Stimulated activated CD4-positive, alpha-beta T cell treated with anti-CD3 and anti-CD28 coated beads, Interleukin-15, amount 100 ng/mL, for 1 hour (primary cell): ENCODE measurements at places on chromosomes 3 and 15.

- DNase-seq = no peak
Measured at GRCh38 chr3:3984053-3984452, 184.8 kb downstream of the LRRN1 start.

GRCh38 chr3:127140501-127141460 is 52.1 kb upstream of the PRR23E start:
- no peak for DNase-seq

- no peak for DNase-seq
Measured at GRCh38 chr3:126867863-126868200, 115.1 kb upstream of the PLXNA1 start.

DNA sequence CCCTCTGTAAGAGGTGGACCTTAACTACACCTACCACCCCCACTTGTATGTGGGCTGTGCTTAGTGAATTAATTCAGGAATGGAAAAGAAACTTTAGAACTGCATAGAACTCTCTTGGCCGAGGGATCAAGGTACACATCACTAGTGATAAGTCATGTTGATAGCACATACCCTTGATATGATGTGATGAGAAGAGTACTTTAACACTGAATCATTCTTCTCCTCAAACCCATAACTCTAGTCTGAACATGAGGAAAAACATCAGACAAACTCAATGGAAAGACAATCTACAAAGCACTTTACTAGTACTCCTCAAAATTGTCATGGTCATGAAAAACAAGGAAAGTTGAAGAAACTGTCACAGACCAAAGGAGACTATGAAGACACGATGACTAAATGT is 87.6 kb downstream of the P2RY1 start:
- DNase-seq = no peak

GRCh38 chr3:12501360-12502020 is 17.2 kb downstream of the TSEN2 start:
- no peak for DNase-seq

DNA sequence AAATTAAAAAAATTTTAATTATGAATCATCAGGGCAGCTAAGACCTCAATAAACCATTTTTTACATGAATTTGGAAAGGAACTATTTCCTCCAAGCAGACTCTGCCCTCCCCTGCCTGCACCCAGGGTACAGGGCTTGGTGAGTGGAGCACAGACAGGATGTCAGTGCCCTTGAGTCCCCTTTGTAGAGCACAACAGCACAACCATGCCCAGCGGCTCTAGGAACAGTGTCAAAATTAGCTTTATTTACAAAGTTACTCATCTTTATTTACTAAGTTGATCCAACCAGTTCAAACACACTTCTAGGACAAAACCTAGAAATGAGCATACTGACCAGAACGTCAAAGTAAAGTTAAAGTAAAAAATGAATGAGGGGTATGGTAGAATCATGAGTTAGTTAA is 90.6 kb upstream of the TSC22D2 start:
- DNase-seq = no peak

GRCh38 chr3:54045061-54045815 is 77.1 kb upstream of the CACNA2D3 start:
- no peak for DNase-seq

- no peak for DNase-seq
Measured at GRCh38 chr3:175913286-175913685, 1054.2 kb downstream of the NAALADL2 start.

DNA sequence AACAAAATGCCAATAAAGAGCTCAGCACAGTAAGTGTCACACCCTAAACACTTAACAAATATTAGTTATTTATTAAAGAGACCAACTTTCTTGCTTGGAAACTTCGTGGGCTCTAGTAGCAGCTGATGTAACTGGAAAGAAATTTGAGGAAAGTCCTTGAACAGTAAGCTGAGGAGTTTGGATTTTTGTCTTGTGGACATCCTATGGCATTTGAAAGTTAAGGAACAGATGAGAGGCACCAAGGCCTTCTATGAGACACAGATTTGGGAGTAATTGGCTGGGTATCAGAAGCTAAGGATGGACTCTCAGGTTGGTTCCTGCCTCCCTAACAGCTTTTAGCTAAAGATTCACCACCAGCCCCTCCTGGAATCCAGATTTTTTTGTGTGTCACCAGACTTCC is 59.7 kb upstream of the FILIP1L start:
- DNase-seq = no peak

DNA sequence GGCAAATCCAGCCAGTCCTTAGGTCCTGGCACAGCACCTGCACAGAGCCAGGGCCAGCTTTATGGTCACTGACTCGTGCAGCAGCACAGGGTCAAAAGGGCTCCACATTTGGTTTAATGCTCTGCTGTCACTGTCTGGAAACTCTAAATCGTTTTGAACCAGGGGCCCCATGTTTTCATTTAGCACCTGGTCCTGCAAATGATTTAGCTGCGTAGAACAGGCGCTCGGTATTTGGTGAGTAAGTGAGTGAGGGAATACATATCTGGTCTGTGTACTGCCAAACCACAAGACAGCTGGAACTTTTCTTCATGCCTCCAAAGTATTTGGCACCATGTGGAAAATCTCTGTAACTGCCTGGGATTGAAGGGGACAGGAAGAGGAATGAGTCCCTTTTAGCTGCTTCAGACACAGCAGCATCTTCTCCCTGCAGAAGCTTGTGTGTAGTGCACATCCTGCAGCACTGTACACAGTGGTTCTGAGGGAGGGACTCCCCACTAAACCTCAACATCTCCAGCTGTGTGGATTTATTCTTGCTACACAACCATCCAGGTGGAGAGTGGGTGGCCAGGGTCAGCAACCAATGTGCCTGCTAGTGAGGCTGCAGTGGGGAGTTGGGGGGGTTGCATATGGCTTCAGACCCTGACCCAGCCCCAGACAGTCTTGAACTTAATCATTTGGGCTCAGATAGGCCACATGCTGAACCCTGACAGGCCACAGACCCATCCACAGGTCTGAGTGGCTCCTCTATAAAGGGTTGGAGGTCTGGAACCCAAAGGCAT is 1.1 kb downstream of the SH2D7 start:
- DNase-seq = no peak
